ENCODE measurements at places on chromosomes 2 and 18.
A peak's percentile ranks its signal among the peaks of the same experiment; 100 is the strongest.

DNA sequence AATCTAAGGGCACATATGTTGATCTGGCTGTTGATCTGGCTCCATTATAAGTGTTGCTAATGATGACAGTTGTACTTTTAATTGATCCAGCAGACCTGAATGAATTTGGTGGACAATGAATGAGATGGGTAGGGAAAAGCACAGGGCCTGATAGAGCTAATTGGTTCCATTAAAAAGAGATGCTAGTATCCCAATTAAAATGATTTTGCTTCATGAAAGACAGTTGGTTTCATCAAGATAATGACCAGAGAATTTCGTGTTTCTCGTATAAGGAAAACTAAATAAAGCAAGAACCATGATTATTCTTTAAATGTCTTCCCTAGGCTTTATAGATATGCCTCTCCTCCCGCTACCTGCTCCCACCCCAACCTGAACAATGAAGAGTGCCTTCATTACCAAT, 108.6 kb upstream of the LRRTM1 start:
- DNase-seq, result no peak

DNA sequence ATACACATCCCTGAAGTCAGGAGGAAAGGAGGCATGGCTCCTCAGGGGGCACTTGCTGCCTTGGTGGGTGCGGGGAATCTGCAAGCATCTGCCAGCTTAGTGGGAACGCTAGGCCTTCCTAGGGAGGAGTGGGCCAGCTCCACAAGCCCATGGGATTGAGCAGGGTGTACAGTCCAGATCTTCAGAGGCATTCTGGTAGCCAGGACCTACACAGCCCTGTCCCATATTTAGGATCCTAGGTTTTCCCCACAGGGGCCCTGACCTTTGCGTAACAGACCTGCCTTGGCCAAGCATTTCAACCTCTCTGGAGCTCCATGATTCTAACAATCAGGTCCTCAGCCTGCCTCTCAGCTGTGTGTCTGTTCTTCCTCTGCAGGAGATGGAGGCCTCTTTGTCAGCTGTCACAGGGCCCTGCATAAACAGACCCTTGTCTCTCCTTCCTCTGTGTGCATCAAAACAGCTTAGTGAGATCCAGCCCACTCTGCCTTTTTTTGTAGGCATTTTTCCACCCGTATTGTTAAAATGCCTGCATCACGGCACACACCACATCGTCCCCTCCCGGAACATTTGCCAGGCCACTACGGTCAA, 140.2 kb upstream of the NDUFV2 start:
- no peak for DNase-seq

DNA sequence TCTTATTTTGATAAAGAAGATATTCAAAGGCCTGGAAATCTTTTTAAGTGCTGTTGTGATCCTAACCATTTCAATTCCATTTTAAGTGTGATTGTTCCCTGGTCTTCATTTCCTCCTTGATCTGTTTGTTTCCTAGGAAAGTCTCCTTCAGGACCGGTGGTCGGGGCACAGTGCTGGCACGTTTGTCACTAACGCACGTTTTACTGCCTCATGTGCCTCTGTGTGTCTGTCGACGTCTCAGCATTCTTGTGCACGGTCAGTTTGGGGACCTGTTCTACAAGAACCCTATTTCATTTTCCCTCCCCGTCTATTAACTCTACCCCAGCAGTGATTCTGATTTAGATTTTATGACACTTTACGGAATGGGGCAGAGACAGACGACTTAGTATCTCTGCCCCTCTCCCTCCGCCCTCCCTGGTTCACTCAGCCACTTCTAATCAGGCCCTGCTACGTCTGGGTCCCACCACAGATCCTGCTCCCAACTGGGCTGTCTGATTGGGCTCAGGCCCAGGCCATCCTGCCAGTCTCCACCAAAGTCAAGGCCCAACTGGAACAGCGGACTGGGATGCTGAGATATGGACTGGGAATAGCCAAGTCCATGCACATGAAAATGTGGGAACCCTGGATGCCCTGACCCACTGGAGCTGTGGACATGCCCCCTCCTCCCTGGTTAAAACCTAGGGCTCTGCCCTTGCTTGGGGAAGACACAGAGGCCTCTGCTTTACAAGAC, 95.6 kb downstream of the TWIST2 start:
- DNase-seq, result no peak

DNA sequence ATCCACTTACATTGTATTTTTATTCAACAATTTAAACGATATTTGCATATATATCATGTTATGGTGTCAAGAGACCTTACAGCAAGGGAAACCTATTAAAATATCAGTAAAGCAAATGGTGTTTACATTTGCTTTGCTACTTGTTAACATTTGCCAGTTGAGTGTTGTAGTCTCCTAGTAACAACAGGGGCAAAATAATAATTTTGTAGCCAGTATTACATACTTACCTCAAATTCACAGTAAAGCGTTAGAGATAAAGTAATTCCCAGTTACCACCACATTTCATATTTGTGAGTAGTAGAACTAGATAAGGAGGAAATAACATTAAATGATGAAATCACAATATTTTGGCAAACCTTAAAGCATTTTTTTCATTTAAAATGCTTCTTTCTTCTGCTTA, 71.3 kb downstream of the FASTKD2 start:
- no peak for DNase-seq

DNA sequence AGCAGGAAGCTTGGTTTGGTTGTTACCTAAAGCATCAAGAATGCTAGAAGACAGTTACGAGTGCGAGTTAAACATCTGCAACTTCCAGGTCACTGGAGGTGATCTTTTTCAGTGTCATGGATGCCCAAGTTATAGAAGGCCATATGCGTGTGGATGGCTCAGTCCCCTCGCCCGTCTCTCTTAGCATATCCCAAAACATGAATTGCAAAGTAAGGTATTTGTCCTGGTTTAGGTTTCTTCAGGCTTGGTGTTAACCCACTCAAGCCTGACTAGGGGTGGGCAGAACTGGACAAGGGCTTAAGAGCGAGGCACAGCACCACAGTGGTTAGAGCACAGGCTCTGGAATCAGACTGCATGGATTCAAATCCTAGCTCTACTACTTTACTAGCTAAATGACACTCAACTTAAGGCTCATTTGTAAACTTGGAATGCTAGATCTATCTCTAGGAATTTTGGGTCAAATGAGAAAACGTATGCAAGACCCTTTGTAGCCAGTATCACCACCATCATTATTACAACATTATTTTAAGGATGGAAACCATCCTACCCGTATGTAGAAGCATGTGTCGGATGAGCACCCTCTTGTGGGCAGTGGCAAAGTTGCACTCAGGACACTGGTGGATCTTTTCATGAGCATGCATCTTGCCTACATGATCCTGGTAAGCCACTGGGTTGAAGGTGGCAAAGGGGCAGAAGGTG, 11.2 kb downstream of the ZNF142 start:
- DNase-seq, result peak; percentile 61

- no peak for DNase-seq
These were observed 1424.0 kb upstream of the PIK3C3 start for GRCh38 chr18:40531051-40531450.

DNA sequence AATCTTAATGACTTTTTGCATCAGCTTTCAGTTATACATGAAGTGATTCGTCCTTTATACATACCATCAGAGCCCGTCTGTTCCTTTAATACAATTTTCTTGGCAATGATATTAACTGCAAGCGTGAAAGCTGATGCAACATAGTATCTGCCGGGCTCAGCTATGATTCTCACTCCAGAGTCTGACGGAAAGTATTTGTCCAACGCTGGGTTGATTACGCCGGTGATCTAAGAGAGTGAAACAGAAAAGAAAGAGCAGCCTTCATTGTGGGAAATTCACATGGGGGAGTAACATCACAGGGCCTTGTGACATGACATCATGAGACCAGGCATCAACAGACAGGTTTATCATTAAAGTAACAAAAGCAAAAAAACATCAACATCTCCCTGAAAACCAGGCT, 6.2 kb downstream of the ODC1 start:
- no peak for DNase-seq

- DNase-seq, result peak; percentile 14
These were observed 62.1 kb upstream of the PGAP1 start for GRCh38 chr2:196988639-196989038.

DNA sequence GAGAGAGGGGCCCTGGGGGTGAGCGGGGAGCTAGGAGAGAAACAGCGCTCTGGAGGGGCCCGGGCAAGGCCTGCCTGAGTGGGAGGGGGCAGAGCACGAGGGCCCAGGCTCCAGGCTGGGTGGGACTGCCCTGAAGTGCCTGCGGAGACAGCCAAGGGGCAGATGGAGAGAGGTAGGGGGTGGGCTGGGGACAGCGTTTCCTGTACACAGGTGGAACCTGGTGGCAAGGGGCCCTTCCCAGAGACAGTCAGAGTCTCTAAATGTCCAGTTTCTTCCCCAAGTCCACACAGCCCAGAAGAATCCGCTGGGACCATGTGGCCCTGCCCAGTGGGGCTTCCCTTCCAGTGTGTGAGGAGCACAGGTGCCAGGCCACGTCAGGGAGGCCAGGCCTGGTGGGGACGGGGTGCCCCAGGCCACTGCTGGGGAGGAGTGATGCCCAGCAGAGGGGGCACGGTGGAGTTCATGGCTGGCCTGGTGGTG, 1.7 kb upstream of the GPR35 start:
- DNase-seq, result no peak

- no peak for DNase-seq
These were observed 849 bp downstream of the AQP4 start for GRCh38 chr18:26864658-26865057.

- DNase-seq, result no peak
These were observed at the start of gene CD28 for GRCh38 chr2:203706403-203706802. Gene CD28, plus strand, starts transcription at chr2:203706639. Its CDS starts 58 bp downstream, at chr2:203706697.

DNA sequence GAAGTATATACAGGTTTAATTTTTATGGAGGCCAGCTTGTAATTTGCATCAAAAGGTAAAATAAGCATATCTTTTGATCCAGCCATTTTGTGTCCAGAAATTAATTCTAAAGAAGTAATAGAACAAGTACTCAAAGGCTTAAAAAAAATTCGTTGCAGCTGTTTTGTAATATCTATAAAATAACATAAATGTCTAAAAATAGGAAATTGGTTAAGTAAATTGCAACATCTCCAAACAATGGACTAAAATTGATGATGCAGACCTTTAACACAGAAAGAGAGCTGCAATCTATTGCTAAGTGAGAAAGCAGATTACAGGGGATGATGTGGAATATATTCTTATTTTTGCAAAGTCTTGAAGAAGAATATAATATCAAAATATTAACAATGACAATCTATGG, 19.4 kb downstream of the AAK1 start:
- DNase-seq, result no peak

DNA sequence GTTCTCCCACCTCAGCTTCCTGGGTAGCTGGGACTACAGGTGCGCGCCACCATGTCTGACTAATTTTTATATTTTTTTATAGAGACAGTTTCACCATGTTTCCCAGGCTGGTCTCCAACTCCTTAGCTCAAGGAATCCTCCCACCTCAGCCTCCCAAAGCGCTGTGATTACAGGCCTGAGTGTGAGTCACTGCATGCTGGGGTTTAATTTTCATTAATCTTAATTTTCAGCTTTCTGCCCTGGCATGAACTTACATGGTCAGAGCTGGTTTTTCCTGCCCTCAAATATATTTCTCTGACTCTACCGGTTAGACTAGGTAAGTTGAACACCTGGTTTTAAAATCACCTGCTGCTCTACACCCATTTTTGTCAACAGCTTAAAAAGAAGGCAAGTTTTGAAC, 3.1 kb downstream of the MARCHF7 start:
- no peak for DNase-seq

GRCh38 chr2:157441072-157441454, 2.8 kb downstream of the CYTIP start:
- no peak for DNase-seq

DNA sequence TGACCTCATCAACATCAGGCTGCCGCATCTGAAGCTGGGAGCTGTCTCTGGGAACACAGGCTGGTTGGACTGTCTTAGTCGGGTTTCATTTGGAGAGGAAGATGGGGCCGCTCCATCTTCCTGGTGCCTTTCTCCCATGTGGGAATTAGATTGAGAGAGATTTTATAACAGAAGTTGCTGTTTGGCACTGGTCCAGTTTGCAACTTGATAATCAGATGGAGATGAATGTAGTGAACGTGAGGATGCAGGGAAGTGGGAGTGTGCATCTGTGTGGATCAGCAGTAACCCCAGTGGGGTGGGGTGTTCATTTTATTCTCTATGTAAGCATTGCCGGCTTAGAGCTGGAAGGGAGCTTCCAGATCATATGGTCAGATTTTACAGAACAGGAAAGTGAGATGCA, 250.9 kb downstream of the DCDC2C start:
- no peak for DNase-seq

GRCh38 chr2:216632346-216632951, 771 bp upstream of the IGFBP2 start:
- DNase-seq, result no peak

DNA sequence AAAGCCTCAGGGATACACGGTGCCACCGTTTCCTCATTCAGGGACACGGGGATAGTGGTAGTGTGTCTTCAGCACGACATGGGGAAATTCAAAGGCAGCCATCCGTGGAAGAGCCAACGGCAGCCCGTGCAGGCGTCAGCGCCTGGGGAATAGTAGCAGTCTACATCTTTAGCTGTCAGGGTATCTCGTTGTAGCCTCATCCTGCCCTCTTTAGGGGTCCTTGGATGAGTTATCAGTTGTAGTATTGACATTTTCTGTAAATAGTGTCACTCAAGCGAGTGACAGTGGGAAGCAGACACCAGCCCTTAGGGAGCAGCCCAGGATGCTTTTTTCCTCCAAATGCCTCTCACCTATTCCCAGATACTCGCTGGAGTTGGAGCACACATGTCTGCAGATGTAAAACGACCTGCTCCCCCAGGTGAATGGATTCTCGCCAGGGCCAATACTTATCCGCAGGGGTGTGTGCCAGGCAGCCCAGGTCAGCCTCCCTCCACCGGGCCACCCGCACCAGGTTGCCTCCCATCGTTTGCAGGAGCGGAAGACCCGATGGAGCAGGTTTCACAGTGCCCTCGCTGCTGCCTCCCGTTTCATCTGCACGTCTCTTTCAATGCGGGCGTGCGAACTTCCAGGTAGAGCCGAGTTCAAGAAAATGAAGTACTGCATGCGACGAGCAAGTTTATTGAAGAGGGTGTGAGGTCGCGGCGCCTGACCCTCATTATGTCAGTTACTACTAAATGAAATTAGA, 41.0 kb downstream of the AGAP1 start:
- DNase-seq, result no peak

- no peak for DNase-seq
These were observed 17.8 kb downstream of the RNF144A start for GRCh38 chr2:6934758-6935651.

GRCh38 chr18:22210311-22210754, 40.9 kb downstream of the GATA6 start:
- no peak for DNase-seq
